Retina (tissue), 1 donor: ENCODE measurements at places on chromosomes 13 and 19.
A peak's percentile ranks its signal among the peaks of the same experiment; 100 is the strongest.

GRCh38 chr19:51687791-51688670, 5.1 kb upstream of the SPACA6 start:
- DNase-seq, result peak; percentile 83

- no peak for DNase-seq
These were observed 149.4 kb upstream of the FBXL3 start for GRCh38 chr13:77176350-77176749.

DNA sequence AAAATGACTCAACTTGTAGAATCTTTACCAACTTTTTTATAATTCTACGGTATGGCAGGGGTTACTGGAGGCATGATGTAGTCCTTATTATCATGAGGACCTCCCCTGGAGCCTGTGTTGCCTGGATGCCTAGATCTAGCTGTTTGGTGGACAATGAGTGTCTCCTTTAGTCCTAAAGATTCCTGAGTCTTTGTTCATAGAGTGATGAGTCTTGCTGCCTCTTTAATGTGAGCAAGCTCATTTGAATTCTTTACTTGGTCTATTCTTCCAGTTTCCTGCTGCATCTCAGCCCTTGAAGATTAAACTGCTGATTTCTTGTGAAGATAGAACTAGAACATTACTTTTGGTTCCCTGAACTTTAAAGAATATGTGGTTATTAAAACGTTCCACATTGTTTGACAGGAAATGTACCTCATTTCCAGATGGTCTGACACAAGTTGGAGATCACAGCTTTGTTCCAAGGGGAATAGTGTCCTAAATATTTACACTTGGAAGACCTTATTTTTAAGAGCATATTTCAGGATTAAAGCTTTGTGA, 51.9 kb downstream of the SLAIN1 start:
- peak; percentile 26 for DNase-seq

GRCh38 chr13:87536899-87537298, 134.3 kb upstream of the SLITRK5 start:
- no peak for DNase-seq

GRCh38 chr13:47220453-47221140, 323.7 kb upstream of the HTR2A start:
- DNase-seq, result no peak

- DNase-seq, result no peak
These were observed 29.0 kb downstream of the RANBP3 start for GRCh38 chr19:5948752-5949564.

GRCh38 chr19:30752876-30753275, 380.7 kb downstream of the ZNF536 start:
- DNase-seq, result no peak

GRCh38 chr13:23794267-23795161, 94.7 kb downstream of the MIPEP start:
- DNase-seq, result no peak

DNA sequence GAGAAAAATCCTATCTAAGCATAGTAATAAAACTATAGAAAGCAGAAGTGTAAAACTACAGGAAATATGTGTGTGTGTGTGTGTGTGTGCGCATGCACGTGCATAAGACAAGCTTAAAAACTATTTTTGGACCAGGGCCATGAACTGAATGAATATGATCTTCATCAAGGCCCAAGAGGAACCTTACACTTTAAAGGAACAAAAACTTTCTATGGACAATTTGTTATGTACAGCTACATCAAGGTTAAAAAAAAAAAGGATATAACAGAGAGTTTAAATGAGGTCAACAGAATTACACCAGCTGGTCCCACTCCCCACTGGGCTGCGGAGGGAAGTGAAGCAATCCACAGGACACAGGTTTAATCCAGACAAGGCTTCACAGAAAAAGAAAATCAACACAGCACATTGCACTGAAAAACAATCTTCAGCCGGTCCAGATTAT, 151.1 kb downstream of the LHFPL6 start:
- peak; percentile 54 for DNase-seq

DNA sequence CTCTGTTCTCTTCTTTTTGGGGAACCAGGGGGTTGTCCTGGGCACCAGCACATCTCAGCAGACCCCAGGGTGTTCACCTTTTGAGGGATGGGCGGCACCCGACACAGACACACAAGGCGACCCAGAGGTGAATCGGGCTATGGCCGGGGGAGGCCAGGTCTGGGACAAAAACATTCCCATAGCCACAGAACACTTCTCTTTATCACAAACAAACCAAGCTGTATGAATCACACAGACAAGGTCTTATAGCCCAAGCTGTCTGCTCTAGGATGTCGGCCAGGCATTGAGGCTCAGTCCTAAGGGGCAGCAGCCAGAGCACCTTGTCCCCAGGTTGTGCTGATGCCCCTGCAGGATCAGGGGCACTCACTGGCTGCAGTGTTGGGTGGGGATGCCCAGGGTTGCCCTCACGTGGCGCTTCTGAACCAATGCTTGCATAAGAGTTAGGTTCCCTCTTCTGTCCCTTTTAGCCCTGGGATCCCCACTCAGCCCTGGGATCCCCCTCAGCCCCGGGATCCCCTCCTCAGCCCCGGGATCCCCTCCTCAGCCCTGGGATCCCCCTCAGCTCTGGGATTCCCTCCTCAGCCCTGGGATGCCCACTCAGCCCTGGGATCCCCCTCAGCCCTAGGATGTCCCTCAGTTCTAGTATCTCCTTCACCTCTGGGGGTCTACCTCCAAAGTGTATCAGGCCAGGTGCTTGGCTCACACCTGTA, 26.9 kb downstream of the MAU2 start:
- no peak for DNase-seq

DNA sequence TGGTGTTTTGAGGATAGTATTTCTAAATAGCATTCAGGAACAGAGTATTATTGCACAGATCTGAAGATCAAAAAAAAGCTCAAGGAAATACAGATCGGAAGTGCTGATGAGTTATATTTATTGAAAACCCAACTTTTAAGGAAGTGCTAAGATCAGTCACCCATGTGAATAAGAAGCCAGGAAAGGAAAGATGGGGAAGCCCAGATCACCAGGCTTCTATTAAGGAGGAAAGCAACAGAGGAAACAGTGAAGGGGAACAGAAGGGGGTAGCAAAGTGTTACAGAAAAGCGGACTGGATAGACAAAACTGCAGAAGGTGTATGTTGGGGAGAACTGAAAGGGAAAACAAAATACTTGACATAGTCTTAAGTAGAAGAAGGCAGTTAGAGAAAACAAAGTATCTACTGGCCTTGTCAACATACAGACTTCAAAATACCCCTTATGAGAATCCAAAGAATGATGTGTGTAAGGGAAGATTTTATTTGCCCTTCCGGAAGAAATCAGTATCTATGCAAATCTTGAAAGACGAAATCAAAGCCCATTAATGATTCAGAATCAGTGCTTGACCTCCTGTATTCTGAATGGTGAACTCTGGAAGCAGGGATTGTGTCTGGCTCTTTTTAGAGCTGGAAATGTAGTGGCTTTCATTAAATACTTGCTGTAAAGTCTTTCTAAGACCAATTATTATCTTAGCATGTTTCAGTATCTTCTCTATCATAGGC, 12.1 kb downstream of the UFM1 start:
- DNase-seq, result no peak

- DNase-seq, result no peak
These were observed 5.2 kb upstream of the OR10H1 start for GRCh38 chr19:15820646-15821045.

GRCh38 chr13:19633479-19634255, at the start of gene MPHOSPH8:
MPHOSPH8 (plus strand) TSS chr13:19633659; CDS start chr13:19633749, 90 bp downstream.
- peak; percentile 97 for DNase-seq

DNA sequence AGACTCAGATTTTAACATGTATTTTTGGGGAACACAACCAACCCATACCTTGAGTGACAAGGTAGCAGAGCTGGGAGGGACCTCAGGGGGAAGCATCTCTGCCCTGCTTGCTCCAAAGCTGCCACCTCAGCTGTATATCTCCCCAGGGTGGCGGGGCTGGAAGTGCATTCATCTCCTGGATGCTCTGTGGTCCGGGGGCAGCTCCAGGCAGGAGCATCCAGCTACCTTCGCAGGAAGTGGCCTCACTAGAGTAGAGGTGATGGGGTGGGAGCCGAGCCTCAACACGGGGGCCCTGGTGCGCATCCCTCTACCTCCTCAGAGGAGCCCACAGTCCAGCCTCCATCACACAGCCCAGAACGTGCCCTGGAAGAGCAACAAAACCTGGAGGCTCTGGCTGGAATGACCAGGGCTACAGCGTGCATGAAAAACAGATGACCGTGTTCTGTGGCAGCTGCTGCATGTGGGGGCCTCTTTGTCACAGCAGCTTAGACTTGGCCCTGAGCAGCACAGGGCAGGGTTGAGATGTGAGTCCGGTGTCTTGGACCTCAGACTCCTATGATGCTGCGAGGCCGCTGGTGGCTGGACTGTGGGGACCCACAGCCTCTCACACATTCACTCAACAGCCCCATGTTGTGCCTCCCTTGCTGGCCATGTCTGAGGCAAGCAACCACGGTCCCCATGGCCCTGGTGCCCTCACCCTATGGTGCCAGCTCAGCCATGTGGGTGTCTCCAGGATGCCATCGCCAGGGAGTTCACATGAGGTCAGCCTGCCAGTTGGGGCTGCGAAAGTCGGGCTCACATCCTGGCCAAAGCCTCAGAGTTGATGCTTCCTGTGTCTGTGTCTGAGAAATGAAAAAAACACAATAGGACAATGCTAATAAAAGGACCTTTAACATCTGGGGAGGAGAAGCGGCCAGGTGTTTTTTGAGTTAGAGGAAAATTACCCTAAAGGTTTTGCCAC, 17.1 kb upstream of the GAS6 start:
- no peak for DNase-seq

DNA sequence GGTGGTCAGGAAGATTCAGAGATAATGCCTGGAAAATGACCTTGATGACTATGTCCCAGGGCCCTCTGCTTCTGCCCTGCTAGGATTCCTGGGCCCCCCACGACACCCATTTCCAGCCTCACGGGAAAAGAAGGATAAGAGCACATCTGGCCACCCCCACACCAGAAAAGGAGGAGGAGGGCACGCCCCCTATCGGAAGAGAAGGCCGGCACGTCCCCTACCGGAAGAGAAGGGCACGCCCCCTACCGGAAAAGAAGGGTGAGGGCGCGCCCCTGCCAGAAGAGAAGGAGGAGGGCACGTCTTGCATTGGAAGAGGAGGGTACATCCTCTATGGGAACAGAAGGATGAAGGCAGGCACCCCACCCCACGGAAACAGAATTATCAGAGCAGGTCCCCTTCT, 84.3 kb downstream of the IER2 start:
- DNase-seq, result no peak

- DNase-seq, result no peak
These were observed 1.7 kb downstream of the TGFBR3L start for GRCh38 chr19:7916103-7916954.

GRCh38 chr13:55000043-55000442, 1971.4 kb downstream of the OLFM4 start:
- no peak for DNase-seq

DNA sequence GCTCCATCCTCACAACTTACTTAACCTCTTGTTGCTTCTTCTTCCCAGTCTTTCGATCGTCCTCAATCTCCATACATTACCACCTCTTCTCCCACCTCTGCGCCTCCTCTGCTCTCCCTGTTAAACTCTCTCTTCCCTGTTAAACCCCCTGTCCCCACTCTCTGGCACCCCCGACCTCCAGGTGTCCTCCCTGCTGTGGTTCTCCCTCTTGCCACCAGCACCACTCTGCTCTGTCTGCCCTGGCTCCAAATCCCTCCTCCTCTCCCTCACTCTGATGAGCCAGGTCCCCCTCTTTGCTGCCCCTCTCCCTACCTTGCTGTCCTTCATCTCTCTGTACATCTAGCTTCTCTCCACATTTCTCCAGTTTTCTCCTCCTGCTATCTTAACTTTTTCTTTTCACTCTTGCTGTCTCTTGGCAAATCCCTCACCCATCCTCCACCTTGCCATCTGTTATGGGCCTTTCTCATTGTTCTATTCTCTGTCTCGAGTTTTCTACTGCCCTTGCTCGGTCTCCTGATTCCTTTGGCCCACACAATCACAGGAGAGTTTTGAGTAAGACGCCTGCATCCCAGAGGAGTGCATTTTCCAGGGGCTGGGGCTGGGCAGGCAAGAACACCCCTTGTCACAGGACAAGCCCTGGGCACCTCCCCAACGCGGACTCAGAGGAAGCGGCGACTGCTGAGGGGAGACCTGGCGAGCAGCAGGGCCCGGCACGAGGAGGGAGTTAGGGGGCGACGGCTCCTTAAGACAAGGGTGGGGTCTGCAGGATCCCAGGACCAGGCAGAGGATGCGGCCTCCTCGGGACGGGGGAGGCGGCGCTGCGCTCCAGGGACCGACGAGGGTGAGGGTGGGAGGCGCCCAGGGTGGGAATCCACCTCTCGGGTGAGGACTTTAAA, 21.4 kb upstream of the ERVV-1 start:
- DNase-seq, result peak; percentile 48

- DNase-seq, result no peak
These were observed 5.0 kb downstream of the FUZ start for GRCh38 chr19:49807904-49808675.

DNA sequence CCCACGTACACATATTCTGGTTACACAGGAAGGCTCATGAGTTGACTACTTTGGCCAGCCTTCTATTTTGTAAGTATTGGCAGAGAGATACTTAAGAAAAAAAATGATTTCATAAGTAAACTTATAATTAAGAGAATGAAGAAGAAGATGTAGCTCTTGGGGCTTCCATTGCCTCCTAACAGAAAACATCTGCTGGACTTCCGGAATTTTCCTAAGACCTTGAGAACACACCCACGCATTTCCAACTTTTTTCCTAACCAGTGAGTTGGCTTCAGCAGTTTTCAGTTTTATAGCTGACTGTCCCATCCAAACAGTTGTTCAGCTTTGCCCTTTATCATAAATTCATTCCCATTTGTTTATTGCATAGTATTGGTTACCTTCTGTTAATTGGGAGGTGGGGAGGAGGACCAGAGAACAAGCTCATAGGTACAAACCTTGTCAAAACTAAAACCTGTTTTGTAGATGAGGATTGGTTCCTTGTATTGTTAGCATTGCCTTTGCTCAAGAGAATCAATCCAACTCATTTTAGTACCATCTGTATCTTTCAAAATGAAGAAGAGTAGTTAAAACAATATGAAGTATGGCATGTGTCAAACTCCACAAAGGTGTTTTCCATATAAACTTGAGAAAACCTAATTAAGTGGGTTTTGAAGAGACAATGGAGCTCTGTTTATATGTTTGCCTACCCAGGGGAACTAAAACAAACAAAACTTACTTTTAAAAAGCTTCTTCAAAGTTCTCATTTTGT, 93.9 kb downstream of the COL4A2 start:
- DNase-seq, result no peak

GRCh38 chr13:91630946-91631345, 232.5 kb downstream of the GPC5 start:
- DNase-seq, result no peak

GRCh38 chr13:110274687-110275086, 32.3 kb downstream of the COL4A1 start:
- DNase-seq, result peak; percentile 26

DNA sequence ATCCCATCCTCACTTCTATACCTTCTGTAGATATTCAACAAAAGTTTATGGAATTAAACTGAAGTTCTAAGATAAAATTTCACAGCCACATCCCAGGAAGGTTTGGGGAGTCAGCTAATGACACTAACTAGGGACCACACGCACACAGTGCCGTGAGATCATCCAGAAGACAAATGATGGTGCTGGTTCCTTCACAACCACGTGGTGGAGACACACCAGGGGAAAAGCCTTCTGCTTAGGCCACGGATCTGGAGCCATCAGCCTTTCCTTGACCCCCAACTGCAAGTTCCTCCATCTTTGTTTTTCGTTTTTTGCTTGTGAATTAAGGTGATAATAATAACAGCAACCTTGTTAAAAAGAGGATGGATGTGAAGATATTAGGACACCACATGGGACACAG, 241.6 kb upstream of the MAB21L1 start:
- DNase-seq, result no peak
